ENCODE measurements at places on chromosomes 12 and 14.

DNA sequence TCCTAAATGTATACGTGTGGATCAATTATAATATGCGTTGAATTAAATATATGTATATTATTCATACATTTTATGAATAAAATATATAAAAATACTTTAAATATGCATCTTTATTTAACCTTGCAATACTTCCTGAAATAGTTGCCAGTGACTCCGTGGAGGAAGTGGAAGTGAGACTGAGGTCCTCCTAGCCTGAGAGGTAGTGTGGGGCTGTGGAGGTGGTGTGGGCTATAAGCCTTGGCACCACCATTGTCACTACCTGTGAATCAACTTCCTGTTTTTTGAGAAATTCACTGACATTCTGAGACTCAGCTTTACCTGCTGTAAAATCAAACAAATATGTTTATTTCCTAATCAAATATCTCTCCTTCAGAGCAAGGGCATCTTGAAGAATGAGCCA is 514.2 kb downstream of the VRK1 start:
- no peak for DNase-seq

DNA sequence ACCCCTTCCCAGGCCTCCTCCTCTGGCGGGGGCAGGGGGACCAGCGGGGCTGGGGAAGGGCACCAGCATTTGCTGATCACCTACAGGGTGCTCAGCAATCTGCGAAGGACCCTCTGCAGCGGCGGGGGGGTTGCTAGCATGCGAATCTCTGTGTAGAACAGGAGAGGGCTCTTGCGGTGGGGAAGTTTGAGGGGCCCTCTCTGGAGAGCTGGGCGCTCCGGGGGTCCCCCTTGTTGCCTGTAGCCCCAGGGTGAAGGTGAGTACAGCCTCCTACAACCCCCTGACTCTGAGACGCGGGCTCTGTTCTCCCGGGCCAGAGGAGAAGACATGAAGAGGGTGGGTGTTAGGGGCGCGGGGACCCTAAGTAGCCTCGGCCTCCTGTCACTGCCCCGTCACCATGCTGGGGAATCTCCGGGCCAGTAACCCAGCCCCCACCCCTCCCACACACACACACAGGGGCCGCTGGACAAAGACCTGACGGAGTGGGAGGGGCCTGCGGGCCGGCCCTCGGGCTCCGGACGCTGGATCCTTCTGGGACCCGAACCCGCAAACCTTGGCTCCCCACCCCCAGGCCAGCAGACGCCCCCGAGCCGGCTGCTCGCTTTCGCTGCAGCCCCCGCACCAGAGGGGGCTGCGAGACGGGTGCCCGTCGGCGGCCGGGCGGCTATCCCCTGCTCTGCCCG is 734 bp downstream of the FIGNL2 start:
- DNase-seq = no peak

- no peak for DNase-seq
Observed at GRCh38 chr12:2376908-2377657, 324.3 kb downstream of the CACNA1C start.

GRCh38 chr12:51900323-51900889 is 6.9 kb upstream of the ACVRL1 start:
- DNase-seq = no peak

- no peak for DNase-seq
Observed at GRCh38 chr12:24360461-24360860, 411.0 kb upstream of the SOX5 start.

- DNase-seq = no peak
Observed at GRCh38 chr14:86596024-86596423, 1066.1 kb downstream of the FLRT2 start.

DNA sequence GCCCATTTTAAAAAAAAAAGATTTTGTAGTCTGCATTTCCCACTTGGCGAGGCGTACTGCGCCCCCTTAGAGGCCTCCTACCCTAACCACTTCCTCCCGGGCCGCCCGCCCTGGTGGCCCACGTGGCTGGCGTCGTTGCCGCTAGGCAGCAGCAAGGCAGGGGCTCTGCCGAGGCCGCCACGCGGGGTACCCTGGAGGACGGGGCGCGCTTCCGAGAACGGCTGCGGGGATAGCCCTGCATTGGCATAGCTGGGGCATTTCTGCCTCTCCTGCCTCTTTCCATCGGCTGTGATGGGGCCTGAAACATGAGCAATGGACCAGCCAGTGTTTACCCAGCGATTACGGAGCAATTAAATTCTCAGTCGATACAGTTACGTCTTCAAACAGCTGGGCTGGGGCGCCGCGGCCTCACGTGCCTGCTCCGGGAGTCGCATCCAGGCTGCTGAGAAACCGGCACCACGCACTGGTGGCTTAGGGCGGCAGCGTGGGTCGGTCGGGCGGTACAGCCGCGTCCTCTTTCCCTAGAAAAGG is 38.0 kb downstream of the IQSEC3 start:
- DNase-seq = peak; percentile 12

GRCh38 chr14:105860615-105861580 is 334.5 kb downstream of the TMEM121 start:
- DNase-seq = no peak

DNA sequence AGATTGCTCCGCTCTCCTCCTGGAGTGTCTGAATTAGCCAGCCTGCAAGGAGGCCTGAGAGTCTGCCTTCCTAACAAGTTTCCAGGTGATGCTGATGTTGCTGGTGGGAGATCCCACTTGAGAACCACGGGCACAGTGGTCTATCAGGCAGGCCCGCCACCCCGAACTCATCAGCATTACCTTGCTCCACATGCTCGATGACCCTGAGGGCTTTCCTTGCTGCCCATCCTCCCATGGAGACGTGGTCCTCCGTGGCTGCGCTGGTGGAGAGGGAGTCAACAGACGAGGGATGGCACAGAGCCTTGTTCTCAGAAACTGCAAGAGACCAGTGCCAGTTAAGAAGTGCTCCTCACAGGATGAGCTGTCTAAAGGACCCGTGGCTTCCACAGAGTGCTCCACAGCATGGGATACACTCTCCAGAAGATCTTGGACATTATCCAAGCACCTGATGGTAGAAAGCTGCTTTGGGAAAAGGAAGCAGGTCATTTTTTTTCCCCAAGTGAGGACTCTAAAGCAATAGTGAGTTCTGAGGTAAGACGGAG is 18.3 kb downstream of the HAL start:
- no peak for DNase-seq

GRCh38 chr14:55911776-55912175 is 206.4 kb upstream of the PELI2 start:
- DNase-seq = no peak

- DNase-seq = no peak
Observed at GRCh38 chr12:92695056-92695455, 7.7 kb upstream of the PLEKHG7 start.

DNA sequence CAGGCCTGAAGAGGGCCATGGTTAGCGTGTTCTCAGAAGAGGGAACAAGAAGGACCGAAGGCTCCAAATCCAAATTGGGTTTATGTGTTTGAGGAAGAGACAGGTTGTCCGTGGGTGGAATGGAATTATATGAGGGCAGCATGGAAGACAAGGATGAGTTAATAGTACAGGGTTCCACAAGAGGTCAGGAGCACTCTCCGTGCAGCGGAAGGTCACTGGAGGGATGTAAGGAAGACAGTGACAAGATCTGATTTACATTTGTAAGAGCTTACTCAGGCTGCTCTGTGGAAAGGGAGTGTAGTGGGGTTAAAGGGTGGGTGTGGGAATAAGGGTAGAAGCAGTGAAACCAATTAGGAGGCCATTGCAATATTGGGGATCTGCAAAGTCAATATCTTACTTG is 97.0 kb downstream of the TPH2 start:
- no peak for DNase-seq

- peak; percentile 40 for DNase-seq
Observed at GRCh38 chr12:49580572-49581535, 12.9 kb upstream of the MCRS1 start.

DNA sequence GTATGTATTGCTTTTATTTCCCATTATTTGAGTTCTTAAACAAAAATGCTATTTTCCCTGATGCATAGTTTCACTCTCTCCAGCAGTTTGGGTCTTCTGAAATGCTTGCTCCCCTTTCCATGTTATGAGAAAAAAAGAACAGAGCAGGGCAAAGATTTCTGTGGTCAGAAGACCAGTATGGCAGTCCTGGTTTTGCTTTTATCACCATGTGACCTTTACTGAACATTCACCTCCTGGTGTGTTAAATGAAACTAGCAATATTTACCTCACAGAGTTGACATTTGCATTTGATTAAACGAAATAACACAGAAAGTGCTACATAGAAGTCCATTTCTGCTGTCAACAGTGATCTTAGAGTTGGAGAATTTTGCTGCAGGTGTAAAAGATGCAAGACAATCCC is 141.0 kb upstream of the G2E3 start:
- DNase-seq = no peak

DNA sequence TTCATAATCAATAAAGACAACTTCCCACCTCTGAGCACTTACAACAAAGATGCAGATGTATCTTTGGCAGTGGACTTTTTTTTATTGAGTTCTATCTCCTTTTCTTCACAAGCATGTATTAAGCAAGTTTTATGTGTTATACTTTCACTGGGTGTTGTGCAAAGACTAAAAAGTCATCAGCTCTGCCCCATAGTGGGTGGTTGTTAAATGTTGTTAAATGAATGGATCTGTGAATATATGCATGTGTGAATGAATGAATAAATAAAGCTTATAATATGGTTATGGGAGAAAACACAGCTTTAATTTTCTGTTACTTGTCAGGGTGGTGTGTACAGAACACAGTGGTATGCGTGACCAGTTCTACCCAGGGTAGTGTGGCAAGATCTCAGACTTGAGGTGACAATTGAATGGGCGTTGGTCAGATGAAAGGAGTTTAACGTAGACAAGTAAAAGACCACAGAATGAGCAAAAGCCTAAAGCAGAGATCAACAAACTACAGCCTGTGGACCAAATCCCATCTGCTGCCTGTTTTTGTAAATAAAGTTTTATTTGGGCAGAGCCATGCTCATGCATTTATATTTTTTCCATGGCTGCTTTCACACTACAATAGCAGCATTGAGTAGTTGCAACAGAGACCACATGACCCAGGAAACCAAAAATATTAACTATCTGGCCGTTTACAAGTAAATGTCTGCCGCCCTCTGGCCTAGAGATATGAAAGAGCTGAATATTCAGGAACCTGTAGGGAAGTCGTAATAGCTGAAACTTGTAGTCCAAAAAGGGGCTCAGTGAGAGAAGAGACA is 207.4 kb upstream of the EEA1 start:
- DNase-seq = no peak

- DNase-seq = no peak
Observed at GRCh38 chr12:21776175-21776574, 1.7 kb upstream of the KCNJ8 start.

Data from activated T-cell treated with anti-CD3 and anti-CD28 coated beads for 48 hours (primary cell).